ENCODE measurements at places on chromosomes 1 and 21. TPM values are rescaled to one million over a fixed set of nuclear protein-coding genes. Genes with fewer than 3 reads are reported as not detected.

Gene VWA1
- 53.3 TPM for polyA plus RNA-seq

Gene KIAA1614
- 8.3 TPM for polyA plus RNA-seq

Gene FAM76A
- polyA plus RNA-seq = 28.7 TPM

Gene DCDC2B
- 1.0 TPM for polyA plus RNA-seq

Gene TNFRSF25
- polyA plus RNA-seq = not detected

Gene PLPPR5
- polyA plus RNA-seq = 3.1 TPM

Gene ICOSLG
- polyA plus RNA-seq = 4.6 TPM

Gene PLCH2
- 0.33 TPM for polyA plus RNA-seq

Gene SEMA6C
- polyA plus RNA-seq = not detected

Gene WDR47
- polyA plus RNA-seq = 15.5 TPM

Gene SPRR2F
- not detected for polyA plus RNA-seq
